Stimulated activated CD8-positive, alpha-beta memory T cell treated with anti-CD3 and anti-CD28 coated beads, Interleukin-7, amount 100 ng/mL, for 1 hour (primary cell): ENCODE measurements at places on chromosomes 7 and 10.

DNA sequence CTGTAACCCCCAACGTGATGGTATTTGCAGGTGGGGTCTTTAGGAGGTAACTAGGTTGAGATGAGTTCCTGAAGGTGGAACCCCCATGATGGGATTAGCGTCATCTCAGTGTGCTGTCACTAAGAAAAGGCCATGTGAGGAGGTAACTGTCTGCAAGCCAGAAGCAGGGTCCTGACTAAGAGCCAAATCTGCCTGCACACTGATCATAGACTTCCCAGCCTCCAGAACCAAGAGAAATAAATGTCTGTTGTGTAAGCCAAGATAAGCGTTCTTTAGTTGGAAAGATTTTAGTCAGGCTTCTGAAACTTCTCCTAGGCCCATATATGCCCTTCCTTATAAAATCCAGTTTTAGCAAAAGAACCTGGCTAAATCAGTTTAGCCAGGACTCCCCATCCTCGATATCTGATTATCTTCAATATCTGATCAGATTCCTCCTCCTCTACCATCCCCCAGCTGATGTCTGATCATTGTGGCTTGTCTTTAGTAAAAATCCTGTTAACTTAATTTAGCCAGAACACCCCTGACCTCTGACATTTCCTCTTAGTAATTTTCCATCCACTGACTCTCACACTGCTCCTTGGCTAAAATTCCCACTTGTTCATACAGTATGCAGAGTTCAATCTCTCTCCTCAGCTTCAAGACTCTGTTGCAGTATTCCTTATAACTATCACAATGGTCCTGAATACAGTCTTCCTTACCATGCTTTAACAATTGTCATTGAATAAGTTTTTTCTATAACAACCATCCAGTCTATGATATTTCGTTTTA, 835.4 kb upstream of the PHF14 start:
- no peak for DNase-seq

GRCh38 chr10:93816123-93816747, 58.5 kb downstream of the LGI1 start:
- DNase-seq = no peak

- no peak for DNase-seq
Observed at GRCh38 chr7:50341724-50342123, 37.2 kb downstream of the IKZF1 start.

DNA sequence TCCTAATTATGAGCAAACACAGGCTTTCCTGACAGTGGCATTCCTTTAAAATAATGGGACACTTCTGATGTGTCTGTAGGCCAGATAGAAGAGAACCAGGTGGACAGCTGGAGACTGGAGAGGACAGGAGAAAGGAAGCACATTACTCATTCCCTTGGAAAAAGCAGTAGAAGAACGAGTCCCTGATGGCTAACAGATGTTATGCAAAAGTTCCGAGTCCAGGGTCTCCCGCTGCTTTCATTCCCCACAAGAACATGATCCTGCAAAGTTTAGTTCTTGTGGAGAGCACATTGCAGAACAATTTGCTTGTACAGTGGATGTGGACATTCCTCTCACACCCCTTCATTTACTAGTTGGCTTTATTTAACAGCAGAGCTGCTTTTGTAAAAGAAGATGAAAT, 137.6 kb downstream of the GPAM start:
- no peak for DNase-seq

- DNase-seq = peak; percentile 54
Observed at GRCh38 chr10:73940634-73941221, 29.8 kb downstream of the PLAU start.

DNA sequence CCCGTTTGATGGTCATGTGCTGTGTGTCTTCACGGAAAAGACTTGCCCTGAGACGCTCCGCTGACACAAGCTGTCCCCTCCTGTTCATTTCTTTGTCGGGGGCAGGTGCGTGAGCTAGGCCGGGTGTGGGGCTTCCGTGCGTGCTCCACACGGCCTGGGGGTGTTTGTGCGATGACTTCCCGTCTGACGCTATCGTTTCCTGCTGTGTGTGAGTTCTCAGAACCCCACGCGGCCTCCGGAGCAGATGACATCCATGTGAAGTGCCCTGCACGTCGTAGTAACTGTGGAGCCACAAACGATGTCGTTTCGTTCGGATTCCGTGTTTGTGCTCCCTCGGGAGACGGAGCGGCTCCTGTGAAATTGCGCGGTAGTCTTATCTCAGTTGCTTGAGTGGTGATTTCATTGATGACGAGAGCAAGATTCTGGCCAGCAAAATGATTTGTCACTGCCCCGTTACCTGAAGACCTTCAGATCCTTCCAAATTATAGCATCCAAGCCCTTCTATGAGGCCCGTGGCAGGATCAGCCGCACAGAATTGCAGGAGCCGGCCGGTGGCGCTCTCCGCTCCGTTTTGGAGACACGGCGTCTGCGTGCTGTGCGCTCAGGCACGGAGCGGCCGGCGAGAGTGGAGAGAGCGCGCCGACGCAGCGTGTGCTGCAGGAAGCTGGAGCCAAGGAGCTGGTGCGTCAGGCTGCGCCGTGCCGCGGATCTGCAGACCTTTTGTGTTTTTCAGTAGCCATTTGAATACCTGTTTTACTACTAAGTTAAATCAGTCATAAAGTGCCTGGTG, 94.9 kb downstream of the NKX6-2 start:
- no peak for DNase-seq

DNA sequence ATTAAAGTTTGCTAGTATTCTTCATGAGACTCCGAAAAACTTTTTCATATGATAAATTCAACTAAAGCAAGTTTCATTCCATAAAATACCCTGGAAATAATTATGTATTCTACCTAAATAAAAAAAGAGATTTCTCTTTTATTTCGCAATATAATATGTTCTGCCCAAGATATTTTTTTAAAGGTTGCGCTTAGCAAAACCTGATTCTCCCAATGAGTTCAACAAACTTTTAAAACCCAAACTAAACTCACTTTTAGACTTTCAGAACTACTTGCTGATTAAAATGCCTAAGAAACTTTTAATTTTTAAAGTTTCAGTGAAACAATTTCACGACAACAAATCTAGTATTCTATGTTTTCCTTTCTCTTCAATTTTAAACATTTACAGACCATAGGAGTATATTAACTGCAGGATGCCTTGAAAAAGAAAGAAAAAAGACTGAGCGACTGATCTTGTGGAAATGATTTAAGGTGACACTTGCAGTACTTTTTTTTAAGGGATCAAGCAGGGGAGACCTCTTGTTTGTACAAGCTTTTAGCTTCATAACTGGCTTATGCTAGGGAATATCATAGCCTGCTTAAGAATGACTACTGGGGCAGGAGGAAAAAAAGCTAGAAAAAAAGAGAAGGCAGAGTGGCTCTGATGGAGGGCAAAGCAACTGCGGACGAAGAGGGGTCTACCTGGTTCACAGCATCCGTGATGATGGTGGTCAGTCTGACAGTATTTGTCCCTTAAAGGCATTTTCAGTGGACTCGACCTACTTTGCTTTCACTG, 1.5 kb downstream of the ZNF800 start:
- no peak for DNase-seq

GRCh38 chr7:108226816-108227299, 96.7 kb upstream of the LAMB4 start:
- no peak for DNase-seq

- no peak for DNase-seq
Observed at GRCh38 chr10:76411729-76412435, 980.5 kb downstream of the LRMDA start.

DNA sequence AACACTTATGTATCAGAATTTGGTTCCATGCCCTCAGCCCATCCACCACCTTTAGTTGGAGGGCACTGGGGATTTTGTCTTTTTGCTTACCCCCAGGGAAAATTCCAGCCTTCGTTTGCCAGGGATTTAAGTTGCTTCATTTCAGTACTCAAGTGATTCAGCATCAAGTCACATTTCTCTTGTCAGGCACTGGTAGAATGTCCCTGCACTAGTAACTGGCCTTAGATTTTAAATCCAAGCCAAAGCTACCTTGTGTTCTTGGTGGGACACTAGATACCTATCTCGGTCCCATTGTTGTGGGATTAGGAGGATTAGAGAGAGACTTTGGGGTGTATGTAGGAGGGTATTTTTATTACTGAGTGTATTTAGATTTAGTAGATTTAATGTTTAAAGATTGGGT, 613.1 kb downstream of the SUGCT start:
- DNase-seq = no peak

DNA sequence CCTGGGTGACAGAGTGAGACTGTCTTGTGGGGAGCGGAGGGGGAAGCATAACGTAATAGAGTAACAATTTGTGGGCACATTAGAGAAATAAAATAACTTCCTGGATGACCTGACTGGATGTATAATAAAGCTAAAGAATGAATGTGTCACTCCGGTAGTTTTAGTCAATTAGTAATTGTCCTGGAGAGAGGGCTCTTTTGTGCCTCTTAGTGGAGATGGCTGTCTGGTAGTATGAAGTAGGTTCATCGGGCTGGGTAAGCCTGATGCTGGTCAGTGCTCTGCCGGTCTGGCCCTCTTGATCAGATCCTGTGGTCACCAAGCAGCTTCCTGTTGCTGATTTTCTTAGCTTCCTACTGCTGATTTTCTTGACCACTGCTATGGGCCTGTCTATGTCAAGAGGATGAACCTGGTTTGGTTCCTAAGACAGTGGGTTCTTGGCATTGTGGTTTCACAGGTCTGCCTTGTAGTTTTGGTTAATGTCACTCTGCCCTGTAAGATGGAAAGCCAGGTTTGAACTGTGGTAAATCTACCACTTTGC, 34.1 kb downstream of the ZRANB1 start:
- no peak for DNase-seq

DNA sequence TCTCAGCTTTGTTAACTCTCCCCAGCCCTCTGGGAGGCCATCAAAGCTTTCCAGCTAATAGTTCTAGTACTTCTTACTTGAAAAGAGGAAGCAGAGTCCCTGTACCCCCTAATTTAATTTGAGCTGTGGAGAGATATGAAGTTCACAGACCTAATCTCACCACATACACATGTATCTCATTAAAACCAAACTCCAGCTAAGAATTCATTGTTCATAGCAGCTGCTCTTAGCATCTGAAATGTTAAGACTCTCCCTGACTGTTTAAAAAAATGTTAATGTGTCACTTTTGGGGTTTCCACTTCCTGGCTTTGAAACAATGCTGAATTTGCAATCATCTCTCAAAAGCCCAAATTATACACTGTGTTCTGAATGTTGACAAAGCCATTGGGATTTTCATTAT, 16.2 kb upstream of the MRC1 start:
- DNase-seq = no peak

DNA sequence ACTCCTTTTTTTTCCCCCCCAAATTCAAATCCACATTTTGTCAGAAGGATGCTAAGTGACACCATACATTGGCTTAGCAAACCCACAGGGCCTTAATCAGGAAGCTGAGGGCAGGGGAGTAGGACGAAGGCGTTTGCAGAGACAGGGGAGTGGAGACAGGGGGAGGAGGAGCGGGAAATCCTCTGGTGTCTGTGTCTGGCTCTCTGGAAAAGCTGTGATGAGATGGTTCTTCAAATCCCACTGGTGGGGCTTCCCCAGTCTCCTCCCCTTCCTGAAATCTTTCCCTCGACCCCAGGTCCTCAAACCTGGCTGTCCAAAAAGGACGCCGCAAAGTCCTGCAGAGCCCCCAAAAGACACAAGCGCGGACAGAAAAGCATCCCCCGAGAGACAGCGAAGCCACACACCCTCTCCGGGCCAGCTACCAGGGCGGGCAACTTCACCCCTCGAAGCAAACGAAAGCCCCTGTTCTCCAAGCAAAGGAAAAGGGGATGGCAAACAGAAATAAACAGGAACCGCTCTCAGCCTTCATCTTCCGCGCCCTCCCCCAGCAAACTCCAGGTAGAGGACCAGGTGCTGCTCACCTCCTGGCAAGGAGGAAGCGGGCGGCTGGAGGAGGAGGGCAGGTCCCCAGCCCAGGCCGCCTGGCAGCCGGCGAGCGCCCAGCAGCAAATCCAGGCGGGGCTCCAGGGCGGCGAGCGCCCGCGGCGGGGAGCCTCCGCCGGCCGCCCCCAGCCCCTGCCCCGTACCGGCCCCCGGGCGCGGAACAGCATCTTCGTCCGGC, 520 bp downstream of the ELAPOR2 start:
- no peak for DNase-seq

DNA sequence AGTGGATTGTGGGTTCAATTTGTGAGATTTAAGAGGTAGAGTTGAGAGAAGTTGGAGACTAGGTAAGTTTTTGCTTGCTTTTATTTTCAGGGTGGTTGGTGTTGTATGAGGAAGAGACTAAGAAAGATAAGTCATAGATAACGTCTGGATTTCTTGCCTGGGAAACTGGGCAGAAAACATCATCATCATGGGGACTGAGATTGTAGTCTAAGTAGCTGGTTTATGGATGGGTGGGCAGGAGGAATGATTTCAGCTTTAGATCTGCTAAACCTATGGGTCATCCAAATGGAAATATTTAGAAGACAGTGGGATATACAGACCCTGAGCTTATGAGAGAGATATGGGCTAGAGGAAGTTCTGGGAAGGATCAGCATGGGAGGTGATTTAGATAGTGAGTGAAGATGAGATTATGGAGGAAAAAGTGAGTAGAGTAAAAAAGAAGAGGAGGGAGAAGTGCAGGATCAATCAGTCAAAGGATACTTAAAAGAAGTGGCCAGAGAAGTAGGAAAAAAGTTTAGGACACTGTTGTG, 169.8 kb downstream of the WNT2 start:
- DNase-seq = no peak

DNA sequence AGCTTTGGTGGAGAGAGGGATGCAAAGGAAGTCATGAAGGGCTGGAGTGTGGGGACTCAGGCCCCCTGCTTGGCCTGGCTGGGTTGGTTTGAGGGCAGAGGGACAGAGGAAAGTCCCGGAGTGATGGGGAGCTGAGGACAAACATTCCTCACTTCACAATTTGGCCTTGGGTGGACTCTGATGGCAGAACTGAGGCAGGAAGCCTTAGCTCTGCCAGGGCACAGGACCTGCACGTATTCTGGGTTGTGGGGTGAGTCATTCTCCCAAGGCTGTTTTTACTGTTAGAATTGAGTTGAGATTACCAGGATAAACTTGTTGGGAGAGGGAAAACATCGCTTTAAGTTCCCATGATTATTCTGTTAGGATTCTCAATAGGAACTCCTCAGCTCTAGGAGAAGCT, 2.6 kb downstream of the GOLGA7B start:
- no peak for DNase-seq

GRCh38 chr7:2760098-2760889, 72.3 kb downstream of the AMZ1 start:
- no peak for DNase-seq

- no peak for DNase-seq
Observed at GRCh38 chr7:5237286-5237685, 45.5 kb upstream of the SLC29A4 start.
